LoVo (cell line): ENCODE measurements at places on chromosomes 12 and 14.
A peak's percentile ranks its signal among the peaks of the same experiment; 100 is the strongest.

GRCh38 chr12:104622928-104623327 lies 166.2 kb downstream of the CHST11 start:
- DNase-seq: no peak

DNA sequence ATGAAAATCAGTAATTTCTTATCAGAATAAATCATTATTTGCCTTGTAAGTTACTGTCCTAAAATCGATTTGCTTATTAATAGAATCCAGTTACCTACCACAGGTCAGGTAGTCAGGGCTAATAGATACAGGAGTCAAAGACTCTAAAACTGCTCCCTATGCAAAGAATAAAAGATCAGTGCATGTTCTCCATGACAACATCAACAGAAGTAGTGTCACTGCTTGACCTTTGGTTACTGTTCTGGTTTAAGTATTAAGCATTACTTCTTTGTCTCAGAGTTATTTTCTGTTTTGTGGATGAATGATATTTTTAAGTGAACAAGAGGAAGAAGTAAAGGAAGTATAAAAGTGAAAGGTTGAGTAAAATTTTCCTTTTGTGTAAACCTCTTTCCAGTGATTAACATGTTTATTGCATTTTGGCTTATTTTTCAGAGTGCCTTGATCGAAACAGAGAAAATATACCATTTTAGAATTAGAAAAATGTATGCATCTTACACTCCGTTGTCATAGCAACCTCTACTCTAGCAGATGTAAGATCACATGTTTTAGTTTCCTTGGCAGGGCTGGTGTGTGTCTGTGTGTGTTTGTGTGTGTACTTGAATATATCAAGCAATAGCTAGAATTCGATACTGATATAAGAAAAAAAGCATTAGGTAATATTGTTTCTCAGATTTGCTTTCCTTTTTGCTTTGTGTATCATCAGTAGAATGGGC lies 44.7 kb downstream of the ABCD2 start:
- DNase-seq: no peak

GRCh38 chr12:74725154-74725553 lies 187.5 kb downstream of the ATXN7L3B start:
- DNase-seq: peak; percentile 62

GRCh38 chr14:61864329-61864898 lies 102.2 kb downstream of the SNAPC1 start:
- DNase-seq: no peak

- DNase-seq: no peak
Observed at GRCh38 chr14:83483063-83483462, 1949.4 kb upstream of the SEL1L start.

- DNase-seq: no peak
Observed at GRCh38 chr12:115598871-115599811, 678.4 kb downstream of the MED13L start.

DNA sequence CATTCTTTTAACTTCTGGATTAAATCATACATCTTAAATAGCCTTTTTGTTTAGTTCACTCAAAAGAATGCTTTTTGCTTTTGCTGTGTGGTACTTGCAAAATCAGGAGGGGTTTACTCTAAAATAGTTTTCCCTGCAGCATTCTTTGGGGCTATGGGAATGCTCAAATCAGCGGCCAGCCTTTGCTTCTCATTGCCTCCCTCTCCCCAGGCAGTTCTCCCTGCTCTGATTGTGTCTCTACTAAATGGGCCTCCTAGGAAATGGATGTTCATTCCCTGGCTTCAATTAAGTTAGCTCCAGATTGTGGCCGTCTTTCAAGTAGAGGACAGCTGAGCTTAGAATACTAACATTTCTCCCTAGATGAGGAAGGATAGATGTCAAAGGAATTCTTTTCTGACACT lies 4.4 kb downstream of the TULP3 start:
- DNase-seq: no peak

DNA sequence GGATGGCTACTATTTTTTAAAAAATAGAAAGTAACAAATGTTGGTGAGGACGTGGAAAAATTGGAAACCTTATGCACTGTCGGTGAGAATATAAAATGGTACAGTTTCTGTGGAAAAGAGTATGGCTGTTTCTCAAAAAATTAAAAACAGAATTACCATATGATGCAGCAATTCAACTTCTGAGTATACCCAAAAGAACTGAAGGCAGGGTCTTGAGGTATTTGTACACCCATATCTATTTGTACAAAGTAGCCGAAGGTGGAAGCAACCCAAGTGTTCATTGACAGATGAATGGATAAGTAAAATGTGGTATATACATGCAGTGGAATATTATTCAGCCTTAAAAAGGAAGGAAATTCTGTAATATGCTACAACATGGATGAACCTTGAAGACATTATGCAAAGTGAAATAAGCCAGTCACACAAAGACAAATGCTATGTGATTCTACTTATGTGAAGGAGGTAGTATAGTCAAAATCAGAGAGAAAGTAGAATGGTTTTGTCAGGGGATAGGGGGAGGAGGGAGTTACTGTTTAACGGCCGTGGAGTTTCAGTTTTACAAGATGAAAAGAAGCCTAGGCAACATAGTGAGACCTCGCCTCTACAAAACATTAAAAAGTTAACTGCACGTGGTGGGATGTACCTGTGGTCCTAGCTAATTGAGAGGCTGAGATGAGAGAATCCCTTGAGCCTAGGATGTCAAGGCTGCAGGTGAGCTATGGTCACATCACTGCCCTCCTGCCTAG lies 38.4 kb upstream of the CCT2 start:
- DNase-seq: no peak

DNA sequence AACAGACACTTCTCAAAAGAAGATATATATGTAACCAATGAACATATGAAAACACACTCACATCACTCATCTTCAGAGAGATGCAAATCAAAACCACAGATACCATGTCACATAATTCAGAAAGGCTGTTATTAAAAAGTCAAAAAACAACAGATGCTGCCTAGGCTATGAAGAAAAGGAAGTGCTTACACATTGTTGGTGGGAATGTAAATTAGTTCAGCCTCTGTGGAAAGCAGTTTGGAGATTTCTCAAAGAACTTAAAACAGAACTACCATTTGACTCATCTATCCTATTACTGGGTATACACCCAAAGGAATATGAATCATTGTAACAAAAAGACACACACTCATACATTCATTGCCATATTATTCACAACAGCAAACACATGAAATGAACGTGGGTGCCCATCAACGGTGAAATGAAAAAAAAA lies 35.1 kb downstream of the EIF2S3B start:
- DNase-seq: no peak

DNA sequence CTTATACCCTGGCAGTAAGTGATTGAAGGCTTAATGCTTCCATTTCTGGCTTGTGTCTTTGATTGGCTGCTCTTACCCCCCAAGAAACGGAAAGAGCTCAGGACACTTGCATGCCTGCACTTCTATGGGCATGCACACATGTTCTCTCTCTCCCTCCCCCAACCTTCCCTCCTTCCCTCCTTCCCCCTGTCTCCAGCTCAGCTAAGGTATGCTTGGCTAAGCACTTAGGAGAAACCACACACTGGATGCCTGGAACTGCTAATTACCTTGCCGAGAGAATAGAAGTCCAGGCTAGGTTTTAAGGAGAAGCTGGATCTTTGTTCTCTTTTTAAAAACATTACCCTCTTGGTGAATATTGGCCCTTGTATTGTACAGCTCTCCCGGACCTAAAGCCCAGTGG lies 1072.8 kb upstream of the TMEM132C start:
- no peak for DNase-seq

DNA sequence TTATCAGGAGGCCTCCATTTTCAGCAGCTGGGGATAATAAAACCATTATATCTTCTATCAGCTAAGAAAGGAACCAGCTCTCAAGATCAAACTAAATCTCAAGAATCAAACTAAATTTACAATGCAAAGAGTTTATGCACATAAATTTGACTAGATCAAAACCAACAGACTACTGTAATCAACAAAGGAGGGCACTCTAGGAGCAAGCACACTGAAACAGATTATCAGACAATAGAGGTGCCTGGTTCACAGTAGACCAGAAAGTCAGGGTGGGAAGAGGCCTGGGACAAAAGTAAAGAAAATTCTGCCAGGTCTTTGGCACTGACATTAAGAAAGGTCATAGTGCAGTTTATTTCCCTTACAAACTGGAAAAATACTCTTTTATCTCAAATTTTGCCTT lies 61.0 kb downstream of the HECTD4 start:
- DNase-seq: no peak
